ENCODE measurements at places on chromosomes 6 and 20. TPM values are rescaled to one million over a fixed set of nuclear protein-coding genes. Genes with fewer than 3 reads are reported as not detected.

DNA sequence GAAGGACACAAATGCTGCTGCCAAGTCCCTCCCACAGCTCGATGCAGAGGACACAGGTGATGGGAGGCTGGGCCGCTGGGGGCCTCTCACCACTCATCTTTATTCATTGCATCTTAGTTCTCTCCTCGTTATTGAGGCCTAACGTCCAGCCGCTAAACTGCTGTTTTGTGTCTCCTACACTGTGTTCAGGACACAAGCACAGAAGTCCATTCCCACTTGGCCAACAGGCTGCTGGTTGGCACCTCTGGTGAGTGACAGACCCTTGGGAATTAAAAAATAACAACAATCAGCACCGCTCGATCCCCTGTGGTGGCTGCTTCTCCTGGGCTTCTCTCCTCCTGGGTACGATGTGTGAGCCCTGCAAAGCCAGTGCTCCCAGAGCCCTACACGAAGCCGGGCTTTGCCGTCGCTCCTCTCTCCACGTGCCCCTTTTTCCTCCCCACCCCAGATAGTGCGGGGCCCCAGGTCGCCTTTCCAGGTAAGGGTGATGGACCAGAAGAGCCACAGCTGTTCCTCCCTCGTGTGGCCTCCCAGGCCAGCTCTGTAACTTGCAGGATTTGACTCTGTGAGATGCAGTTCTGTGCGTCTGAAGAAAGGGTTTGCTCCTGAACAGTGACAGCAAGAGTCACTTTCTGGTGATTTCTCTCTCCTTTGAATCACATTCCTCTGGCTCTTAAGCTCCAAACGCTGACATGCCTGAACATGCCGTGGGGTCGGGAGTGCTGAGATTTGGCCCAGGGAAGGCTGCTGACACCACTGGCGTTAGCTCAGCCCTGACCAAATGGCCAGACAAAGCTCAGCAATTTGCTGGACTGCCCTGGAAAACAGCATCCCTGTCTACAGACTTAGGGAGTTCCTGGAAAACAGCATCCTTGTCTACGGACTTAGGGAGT is 59.3 kb downstream of the DLL1 start:
- H3K27ac ChIP-seq = no peak overlapping the region
- H3K27me3 ChIP-seq = peaks cover 10% of the 10 kb centered on the region
- no peaks in the 10 kb centered on the region for H3K36me3 ChIP-seq
- H3K4me1 ChIP-seq = no peaks in the 10 kb centered on the region

DNA sequence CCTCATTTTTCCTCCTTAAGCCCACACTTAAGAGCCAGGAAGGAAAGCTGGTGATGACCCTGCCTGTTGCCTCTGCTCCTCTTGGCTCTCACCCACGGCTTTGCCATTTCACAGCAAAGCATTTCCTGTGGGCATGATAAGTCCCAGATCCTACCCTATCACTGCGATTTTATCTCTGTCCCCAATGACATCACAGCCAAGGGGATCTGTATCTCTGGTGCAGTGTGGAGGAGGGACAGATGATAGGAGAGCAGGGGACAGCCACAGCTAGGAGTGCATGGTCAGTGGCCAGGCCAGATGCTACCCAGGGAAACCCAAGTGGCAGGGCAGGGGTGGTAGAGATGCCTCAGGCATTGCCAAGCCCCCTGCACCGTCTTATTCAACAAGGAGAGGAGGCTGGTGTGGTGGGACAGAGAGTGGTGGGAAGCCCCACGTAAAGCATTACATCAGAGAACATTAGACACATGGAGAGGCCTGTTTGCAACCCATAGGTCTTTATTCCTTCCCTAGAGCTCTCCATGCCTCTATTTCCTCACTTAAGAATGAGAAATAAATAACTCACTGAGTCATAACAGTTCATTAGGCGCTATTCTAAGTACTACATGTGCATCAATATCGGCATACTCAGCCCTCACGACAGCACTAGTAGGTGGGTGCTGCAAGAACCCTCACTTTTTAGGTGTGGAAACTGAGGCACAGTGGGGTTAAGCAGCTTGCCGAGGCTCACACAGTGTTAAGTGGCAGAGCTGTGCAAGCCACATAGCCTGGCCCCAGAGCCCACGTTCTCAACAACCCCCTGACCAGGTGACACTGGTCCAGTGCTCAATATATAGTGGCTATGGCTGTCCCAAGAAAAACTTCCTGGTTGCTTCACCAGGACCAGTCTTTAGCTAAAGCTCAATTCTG is 4.6 kb downstream of the TFEB start:
- no peak for DNase-seq
- H3K27ac ChIP-seq = no peak overlapping the region
- no peaks in the 10 kb centered on the region for H3K36me3 ChIP-seq
- no peaks in the 10 kb centered on the region for H3K27me3 ChIP-seq
- no peak overlapping the region for H3K4me3 ChIP-seq

CCN6 gene
- not detected for total RNA-seq

GRCh38 chr20:55424968-55425367 is 580.4 kb downstream of the CBLN4 start:
- no peak overlapping the region for H3K4me3 ChIP-seq
- H3K27me3 ChIP-seq = no peaks in the 10 kb centered on the region
- H3K4me1 ChIP-seq = no peaks in the 10 kb centered on the region
- no peaks in the 10 kb centered on the region for H3K36me3 ChIP-seq

DNA sequence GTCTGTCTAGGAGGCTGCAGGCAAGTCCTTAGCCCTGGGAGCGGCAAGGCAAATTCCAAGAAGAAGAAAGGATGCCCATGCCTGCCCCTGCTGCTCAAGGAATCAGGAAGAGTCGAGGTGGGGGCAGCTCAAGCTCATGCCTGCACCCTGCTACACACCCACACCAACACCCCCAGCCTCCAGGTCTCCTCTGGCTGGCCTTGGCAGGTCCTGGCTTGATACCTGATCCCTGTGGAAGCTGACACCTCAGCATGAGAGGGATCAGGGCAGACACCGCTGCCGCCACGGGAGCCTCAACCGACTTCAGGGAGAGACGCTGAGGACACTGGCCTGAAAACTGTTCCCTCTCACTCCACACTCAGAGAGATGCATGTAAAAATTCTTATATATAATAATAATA is 35.5 kb upstream of the MAFB start:
- peaks cover 27% of the 10 kb centered on the region for H3K27me3 ChIP-seq
- DNase-seq = no peak
- no peaks in the 10 kb centered on the region for H3K4me1 ChIP-seq
- H3K36me3 ChIP-seq = no peaks in the 10 kb centered on the region

DNA sequence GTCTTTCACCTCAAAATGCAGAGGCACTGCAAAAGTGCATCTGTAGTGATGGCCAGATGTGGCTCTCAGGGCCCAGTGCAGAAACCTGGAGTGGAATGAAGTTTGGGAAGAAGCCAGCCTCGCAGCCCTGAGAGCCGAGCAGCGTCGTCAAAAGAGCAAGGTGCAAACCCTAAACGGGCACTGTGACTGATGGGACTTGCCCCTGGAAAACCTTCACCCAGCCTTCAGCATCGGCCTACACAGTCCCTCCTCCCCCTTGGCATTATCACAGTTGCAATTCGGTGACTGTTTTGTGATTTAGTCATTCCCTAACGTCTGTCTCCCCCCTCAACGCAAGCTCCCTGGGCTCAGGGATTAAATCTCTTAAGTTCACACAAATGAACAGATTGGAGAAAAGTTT is 38.6 kb downstream of the TAF4 start:
- H3K36me3 ChIP-seq = no peaks in the 10 kb centered on the region
- no peak overlapping the region for H3K4me3 ChIP-seq
- peaks cover 90% of the 10 kb centered on the region for H3K4me1 ChIP-seq
- H3K27me3 ChIP-seq = no peaks in the 10 kb centered on the region

- no peaks in the 10 kb centered on the region for H3K36me3 ChIP-seq
- H3K4me1 ChIP-seq = peaks cover 7% of the 10 kb centered on the region
- peaks cover 13% of the 10 kb centered on the region for H3K27me3 ChIP-seq
- no peak overlapping the region for H3K4me3 ChIP-seq
- no peak for DNase-seq
Observed at GRCh38 chr6:16985513-16986284, 116.2 kb upstream of the STMND1 start.

- DNase-seq = no peak
- H3K27me3 ChIP-seq = no peaks in the 10 kb centered on the region
- no peaks in the 10 kb centered on the region for H3K36me3 ChIP-seq
- H3K27ac ChIP-seq = no peak overlapping the region
Observed at GRCh38 chr6:135810486-135810885, 41.0 kb upstream of the PDE7B start.

DNA sequence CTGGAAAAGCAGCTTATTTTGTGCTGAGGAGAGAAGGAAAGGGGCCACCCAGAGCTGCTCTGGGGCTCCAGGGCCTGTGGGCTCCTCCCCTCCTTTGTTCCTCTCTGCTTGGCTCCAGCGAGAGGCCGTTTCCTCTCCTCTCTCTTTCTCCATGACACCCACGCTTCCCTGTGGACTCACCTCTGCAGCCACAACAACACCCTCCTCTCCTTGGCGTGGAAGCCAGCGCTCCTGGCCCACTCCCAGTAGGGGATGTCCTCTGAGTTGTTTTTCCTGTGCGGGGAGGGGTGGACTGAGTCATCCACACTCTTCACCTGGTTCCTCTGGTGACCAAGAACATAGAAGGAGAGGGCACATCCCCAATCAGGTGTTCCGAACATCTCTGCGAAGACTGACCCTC is 4.9 kb upstream of the CDSN start:
- DNase-seq = no peak
- peaks cover 49% of the 10 kb centered on the region for H3K27me3 ChIP-seq
- no peaks in the 10 kb centered on the region for H3K36me3 ChIP-seq
- no peak overlapping the region for H3K4me3 ChIP-seq
- no peak overlapping the region for H3K27ac ChIP-seq

DNA sequence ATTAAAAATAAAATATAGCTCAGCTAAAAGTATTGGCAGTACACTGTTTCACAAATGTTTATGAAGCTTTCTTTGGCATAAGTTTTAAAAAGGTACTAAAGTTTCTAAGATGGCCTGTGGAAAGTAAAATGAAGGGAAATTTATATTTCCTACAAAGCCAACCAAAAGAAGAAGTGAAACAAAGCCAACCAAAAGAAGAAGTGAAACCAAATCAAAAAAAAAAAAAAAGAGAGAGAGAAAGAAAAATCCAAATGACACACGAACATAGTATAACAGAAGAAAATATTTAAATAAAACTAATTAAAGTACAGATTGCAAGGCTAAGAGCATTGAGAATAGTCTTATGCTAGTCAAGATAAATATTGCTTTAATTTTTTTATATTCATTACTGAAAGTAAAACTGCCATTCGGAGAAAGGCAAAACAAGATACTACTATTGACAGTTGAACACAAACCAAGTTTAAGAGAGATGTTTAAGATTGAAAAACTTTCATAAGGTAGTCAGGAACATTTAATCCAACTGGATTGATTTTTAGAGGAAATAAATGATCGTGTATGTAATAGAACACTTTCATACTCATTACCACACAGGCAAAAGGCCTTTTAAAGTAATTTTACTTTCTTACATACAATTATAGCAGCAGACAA is 12.8 kb upstream of the KHDRBS2 start:
- H3K27ac ChIP-seq = no peak overlapping the region
- H3K4me3 ChIP-seq = no peak overlapping the region
- H3K36me3 ChIP-seq = no peaks in the 10 kb centered on the region
- no peaks in the 10 kb centered on the region for H3K4me1 ChIP-seq

- no peak overlapping the region for H3K27ac ChIP-seq
- no peaks in the 10 kb centered on the region for H3K36me3 ChIP-seq
- H3K4me1 ChIP-seq = peaks cover 12% of the 10 kb centered on the region
- H3K27me3 ChIP-seq = no peaks in the 10 kb centered on the region
- H3K4me3 ChIP-seq = no peak overlapping the region
Observed at GRCh38 chr6:145139140-145139850, 596.0 kb downstream of the EPM2A start.

- H3K27me3 ChIP-seq = no peaks in the 10 kb centered on the region
- H3K27ac ChIP-seq = no peak overlapping the region
- no peak for DNase-seq
- no peak overlapping the region for H3K4me3 ChIP-seq
Observed at GRCh38 chr20:17916433-17916891, 52.1 kb downstream of the SNX5 start.

GRCh38 chr6:5999688-6000608 is 6.8 kb downstream of the NRN1 start:
- H3K36me3 ChIP-seq = no peaks in the 10 kb centered on the region
- H3K4me1 ChIP-seq = peaks cover 14% of the 10 kb centered on the region
- peaks cover 92% of the 10 kb centered on the region for H3K27me3 ChIP-seq
- no peak for DNase-seq
- H3K4me3 ChIP-seq = no peak overlapping the region

GRCh38 chr6:135183002-135183531 is 2.0 kb downstream of the MYB start:
- H3K27ac ChIP-seq = no peak overlapping the region
- peak overlapping the region; percentile 76 for H3K4me3 ChIP-seq
- H3K4me1 ChIP-seq = peaks cover 28% of the 10 kb centered on the region

PNPLA1 gene
- total RNA-seq = not detected

GRCh38 chr6:63537201-63537958 is 34.9 kb upstream of the LOC128125822 start:
- H3K36me3 ChIP-seq = peaks cover 44% of the 10 kb centered on the region
- H3K27ac ChIP-seq = peak overlapping the region; percentile 12

VGLL2 gene
- total RNA-seq = not detected

TAB2 gene
- total RNA-seq = 23.7 TPM

GGTLC1 gene
- not detected for total RNA-seq

CDH4 gene
- total RNA-seq = not detected

- no peaks in the 10 kb centered on the region for H3K36me3 ChIP-seq
- no peak overlapping the region for H3K4me3 ChIP-seq
- H3K27ac ChIP-seq = no peak overlapping the region
- DNase-seq = no peak
Observed at GRCh38 chr6:108083349-108083748, 8.8 kb upstream of the OSTM1 start.

- no peak overlapping the region for H3K27ac ChIP-seq
- peak; percentile 88 for DNase-seq
- peaks cover 14% of the 10 kb centered on the region for H3K4me1 ChIP-seq
Observed at GRCh38 chr20:58251979-58252591, 23.6 kb upstream of the ANKRD60 start.

DNA sequence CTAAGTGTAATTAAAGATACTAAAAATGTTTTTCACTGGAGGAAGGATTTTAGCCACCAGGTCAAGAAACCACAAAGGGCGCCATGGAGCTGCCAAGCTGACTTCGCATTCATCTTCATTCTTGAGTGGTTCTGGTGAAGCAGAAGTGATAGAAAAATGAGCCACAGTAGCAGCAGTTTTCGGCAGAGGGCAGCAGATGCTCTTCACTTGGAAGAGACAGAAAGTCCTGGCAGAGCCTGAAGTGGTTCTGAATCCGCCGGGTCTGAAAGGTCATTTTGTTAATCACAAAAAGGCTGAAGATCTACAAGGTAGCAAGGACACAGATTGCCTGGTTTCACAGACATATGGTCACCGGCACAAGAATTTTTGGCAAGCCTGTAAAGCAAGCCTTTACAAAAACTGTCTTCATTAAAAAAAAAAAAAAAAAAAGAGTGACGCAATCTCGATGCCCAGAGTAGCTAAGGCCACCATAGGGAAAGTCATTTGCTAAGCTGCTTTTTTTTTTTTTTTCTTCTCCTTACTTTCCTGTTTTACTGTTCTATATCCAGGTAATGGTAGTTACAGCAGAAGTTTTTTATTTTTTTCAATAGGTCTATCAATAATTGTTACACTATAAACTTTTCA is 345.1 kb upstream of the AGPAT4 start:
- H3K4me1 ChIP-seq = no peaks in the 10 kb centered on the region
- H3K36me3 ChIP-seq = no peaks in the 10 kb centered on the region
- H3K27me3 ChIP-seq = no peaks in the 10 kb centered on the region
- H3K4me3 ChIP-seq = no peak overlapping the region
- no peak overlapping the region for H3K27ac ChIP-seq

- peaks cover 12% of the 10 kb centered on the region for H3K4me1 ChIP-seq
- H3K4me3 ChIP-seq = no peak overlapping the region
- no peaks in the 10 kb centered on the region for H3K36me3 ChIP-seq
- H3K27ac ChIP-seq = no peak overlapping the region
- DNase-seq = peak; percentile 25
- no peaks in the 10 kb centered on the region for H3K27me3 ChIP-seq
Observed at GRCh38 chr6:46821458-46821881, 28.3 kb downstream of the MEP1A start.

Data from HepG2 (cell line).